Left kidney (tissue), 8 donors: ENCODE measurements at places on chromosomes 13 and 19.
A peak's percentile ranks its signal among the peaks of the same experiment; 100 is the strongest.

DNA sequence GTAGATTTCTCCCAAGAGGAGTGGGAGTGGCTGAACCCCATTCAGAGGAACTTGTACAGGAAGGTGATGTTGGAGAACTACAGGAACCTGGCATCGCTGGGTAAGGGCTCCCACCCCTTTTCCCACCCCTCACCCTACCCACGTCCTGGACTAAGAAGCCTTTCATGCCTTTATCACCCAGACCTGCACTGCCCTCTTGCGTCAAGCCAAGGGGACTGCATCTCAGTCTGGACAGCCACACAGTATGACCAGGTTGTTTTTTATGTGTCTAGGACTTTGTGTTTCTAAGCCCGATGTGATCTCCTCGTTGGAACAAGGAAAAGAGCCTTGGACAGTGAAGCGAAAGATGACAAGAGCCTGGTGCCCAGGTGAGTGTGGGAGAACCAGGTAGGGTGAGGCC lies 8.8 kb downstream of the ZFP28 start:
- no peak for DNase-seq

DNA sequence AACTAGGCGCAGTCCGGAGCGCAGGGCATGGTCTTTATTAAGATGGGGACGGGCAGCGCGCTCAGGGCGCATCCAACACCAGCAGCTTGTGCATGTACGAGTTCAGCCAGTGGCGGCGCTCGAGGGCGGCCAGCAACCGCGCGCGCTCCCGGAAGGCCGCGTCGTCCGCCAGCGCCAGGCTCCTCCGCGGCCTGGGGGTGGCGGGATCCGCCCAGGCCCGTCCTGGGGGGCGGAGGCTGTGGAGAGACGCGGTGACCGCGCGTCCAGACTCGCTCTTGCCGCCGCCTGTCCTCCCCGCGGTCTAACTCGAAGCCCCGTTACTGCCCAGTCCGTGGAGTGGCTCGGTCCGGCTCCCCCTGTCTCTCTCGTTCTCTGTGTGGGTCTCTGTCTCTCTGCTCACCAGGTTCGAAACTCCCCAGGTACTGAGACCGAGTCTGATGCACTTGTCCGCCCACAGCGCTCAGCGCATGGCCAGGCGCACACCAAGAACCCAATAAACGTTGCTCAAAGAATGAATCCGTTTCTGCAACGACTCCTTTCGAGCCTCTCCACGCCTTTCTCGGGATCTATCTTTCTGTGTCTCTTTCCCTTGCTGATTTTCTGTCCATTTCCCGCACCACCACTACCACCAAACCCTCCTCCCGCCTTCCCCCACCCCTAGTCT lies 702 bp downstream of the PTH2 start:
- DNase-seq, result no peak

DNA sequence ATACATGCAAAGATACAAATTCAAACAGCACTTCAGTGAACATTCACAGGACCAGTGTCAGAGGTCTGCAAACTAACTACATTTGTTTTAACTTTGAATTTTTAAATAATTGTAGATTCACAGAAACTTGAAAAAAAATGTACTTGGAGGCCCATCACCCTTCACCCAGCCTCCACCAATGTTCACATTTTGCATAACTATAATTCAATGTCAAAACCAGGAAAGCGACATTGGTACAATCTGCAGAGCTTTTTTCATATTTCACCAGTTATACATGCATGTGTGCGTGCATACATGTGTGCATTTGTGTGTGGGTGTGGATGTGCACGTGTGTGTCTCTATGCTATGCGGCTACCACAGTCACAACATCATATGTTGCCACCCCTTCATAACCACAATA lies 18.9 kb downstream of the CEACAM3 start:
- no peak for DNase-seq

- no peak for DNase-seq
Measured at GRCh38 chr19:42325896-42326771, 699 bp downstream of the MEGF8 start.

DNA sequence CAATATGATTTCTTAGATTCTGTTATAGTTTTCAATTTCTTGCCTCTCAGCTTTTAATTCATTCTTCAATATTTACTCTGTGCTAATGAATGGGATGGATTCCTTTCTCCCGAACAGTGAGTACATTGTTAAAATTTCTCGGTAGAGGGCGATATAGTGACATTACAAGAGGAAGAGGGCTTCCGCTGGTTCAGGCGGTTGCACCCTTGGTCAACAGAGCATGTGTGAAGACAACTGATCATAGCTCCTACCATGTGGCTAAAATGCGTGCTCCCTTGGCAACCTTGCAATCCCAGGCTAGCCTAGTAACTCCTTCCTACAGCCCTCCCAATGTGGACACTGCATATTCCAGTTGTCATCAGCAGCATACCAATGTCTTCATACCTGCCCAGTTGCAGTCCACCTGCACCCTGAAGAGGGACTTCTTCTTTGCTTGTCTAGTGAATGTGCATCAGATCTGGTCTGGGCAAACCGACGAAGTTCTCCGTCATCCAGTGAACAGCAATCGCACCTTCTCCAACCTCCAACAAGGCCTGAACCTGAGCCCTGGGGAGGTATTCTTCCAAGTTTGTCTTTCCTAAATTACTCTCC lies 653.0 kb upstream of the GPC6 start:
- DNase-seq, result peak; percentile 33

- DNase-seq, result no peak
Measured at GRCh38 chr19:35484252-35485036, 5.8 kb downstream of the KRTDAP start.
